OCI-M1 (cell line): ENCODE measurements at places on chromosomes 5 and 9.

DNA sequence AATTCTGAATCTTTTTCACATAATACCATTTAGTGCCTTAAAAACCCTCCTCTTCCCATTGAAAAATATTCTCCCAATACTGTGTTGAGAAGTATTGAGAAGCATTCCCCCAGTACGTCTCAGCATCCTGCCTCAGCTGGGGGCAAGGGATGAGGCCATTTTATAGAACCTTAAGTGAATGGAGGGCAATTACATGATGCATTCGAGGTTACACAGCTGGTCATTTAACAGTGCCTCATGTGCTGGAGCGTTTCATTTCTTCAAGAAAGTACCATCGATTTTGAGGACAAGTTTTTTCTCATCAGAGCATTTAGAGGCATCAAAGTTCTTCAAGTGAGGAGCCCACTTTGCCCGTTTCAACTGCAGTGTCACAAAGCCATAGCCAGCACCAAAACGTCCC is 135.6 kb downstream of the DOCK2 start:
- no peak for DNase-seq

GRCh38 chr9:104143550-104143910 is 49.4 kb downstream of the SMC2 start:
- peak; percentile 16 for DNase-seq

GRCh38 chr5:64688965-64689364 is 1.3 kb upstream of the SHISAL2B start:
- no peak for DNase-seq

DNA sequence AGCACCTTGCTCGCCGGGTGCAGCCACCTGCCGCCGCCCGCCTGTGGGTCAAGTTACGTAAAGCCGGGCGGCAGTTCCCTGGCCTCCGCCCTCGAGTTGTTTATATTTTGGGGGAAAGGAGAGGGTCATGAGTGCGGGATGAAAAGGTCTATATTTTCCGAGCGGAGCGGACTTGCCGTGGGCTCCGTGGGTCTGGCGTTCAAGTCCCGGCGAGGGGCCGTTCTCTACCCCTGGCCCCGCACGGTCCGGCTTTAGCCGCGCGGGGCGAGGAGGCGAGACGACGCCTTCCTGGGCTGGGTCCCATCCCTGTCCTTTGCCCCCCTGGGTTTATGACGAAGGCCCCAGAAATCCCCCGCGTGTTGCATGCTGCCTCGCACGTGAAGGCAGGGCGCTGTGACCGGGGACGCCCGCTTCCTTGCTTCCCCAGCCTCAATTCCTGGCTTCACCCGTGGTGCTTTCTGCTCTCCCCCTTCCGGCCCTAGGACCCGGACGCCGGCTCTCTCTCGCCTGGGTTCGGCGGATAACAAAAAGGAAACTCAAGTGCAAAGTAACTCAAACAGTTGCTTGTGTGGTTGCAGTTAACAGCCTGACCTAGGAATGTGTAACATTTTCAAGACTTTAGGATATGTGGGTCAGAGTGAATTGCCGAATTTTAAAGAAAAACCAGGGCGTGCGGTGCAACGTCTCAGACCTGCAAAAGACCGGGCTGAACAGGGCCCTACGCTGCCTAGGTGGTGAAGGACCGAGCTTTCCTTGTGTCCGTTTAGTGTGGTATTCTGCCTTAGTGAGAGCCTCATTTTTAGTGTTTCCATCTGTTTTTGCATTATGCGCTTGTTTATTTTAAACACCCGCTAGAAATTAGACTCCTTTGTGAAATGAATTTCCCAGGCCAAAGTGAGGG is 810 bp downstream of the VPS13A start:
- DNase-seq: peak; percentile 66
